Fibroblast of upper back skin (primary cell): ENCODE measurements at places on chromosomes 3 and 15.

DNA sequence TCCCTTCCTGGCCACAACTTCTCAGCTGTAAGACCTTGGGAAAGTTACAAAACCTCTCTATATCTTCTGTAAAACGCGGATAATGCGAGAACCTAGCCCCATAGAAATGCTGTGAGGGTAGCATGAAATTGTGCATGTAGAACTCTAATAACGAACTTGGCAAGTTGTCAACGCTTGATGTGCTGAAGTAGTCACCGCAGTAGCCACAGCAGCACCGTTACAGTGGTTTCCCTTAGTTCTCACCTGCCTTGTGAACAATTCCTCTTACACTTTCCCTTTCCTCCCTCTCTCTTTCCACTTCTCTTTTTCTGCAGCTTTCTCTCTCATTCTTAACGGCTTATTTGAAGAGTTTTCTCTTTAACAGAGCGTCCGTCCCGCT, 447 bp upstream of the SHQ1 start:
- DNase-seq, result peak; percentile 11

DNA sequence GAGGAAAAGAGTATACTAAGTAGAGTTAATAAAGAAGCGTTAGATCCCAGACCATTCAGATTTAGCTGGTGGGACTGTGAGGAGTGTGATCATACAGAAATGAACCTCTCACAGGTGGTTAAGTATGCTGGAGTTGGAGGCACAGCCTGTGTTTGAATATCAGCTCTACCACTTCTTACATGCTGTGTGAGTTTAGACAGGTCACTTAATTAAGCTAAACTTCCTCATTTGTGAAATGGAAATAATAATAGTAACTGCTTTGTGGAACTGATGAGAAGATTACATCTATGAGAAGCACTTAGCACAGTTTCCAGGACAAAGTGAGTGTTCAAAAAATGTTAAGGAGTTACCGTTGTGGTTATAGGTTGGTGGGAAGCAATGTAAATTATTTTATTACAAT, 8.4 kb downstream of the ACP3 start:
- no peak for DNase-seq

GRCh38 chr3:114378760-114379159, 84.9 kb downstream of the TIGIT start:
- DNase-seq, result no peak

GRCh38 chr15:100937171-100937570, 18.0 kb downstream of the LRRK1 start:
- DNase-seq, result no peak

GRCh38 chr3:1499694-1500093, 406.9 kb downstream of the CNTN6 start:
- no peak for DNase-seq

DNA sequence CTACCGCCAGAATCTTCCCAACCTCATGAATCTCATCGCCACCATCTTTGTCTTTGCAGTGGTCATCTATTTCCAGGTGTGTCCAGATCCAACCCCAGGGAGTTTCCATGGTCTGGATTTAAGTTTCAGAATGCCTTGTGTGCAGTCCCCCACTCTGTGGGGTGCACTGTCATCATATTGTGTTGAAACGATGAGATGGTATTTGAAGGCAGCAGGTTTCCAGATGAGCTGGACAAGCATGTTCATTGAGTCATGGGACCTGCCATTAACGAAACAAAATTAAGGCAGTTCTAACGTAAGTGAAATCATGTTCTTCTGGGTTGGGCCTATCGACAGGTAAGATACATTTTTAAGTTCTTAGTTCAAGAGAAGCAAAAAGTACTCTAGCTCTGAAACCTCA, 12.7 kb downstream of the SEC61A1 start:
- no peak for DNase-seq

GRCh38 chr3:145815707-145816413, 345.1 kb downstream of the PLOD2 start:
- DNase-seq, result peak; percentile 18

DNA sequence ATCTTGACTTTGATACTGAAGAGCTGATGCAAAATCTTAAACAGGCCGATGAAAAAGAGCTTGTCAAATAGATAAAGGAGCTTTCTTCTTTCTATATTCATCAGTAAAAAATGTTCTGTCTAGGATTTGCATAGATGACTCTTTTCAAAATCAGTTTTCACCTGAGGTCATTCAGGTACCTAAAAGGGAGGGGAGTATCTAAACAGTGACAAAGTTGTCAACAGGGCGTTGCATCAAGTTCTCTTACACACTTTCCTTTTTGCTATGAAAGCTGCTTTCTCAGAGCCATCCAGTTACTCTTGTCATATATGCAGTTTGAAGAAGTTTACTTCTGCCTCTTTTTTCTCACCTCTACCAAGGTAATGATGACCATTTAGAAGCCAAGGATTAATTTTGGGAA, 60.0 kb downstream of the AKAP13 start:
- DNase-seq, result no peak
